ENCODE measurements at places on chromosomes 6 and 20.

- DNase-seq = no peak
These were observed 276.0 kb downstream of the NRN1 start for GRCh38 chr6:5730585-5731263.

GRCh38 chr6:161346717-161347116 is 72.9 kb upstream of the AGPAT4 start:
- DNase-seq = no peak

DNA sequence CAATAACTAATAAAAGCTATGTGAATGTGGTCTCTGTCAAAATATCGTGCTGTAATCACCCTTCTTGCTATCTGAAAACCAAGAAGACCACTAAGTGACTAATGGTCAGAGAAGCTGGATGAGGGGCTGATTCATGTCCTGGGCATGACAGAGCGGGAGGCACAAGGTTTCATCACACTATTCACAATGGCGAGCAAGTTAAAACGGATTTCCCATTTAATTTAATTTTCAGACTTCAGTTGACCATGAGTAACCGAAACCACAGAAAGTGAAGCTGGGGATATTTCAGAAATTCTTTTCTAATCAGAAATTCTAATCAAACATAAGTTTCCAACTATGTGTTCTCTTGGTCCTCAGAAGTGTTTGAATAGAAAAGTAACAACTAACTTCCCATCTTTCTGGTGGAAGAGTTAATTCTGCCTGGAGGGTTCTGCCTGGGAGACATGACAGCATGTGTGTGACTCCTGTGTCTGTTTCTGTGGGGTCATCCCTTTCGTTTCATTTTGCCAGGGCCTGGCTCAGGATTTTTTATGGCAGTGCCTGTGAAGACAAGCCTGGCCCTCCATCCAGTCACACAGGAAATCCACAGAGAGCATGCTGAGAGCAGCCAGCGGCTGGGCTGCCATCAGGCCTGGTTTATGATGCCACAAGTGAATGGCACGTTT is 98.9 kb downstream of the FAM120B start:
- no peak for DNase-seq

DNA sequence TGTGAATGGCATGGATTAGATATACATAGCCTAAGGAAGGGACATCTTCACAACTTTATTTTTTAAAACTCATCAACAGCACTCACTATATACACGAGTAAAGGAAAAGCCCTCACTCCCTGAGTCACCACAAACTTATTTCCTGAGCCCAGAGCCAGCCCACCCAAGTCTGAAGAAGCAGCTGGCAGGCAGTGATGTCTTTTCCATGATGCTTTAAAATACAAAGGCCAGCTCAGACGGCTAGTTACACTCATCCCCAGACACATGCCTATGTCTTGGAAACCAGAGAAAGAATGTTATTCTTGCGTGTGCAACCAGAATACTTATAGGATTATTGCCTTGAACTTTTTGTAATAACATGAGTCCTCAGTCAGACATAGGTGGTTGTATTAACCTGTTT is 114.4 kb downstream of the ADGRG6 start:
- no peak for DNase-seq

- DNase-seq = no peak
These were observed 33.3 kb downstream of the BLOC1S5 start for GRCh38 chr6:8030920-8031319.

GRCh38 chr6:16184129-16184528 is 54.3 kb upstream of the GMPR start:
- no peak for DNase-seq

- DNase-seq = no peak
These were observed 17.2 kb downstream of the SLC2A12 start for GRCh38 chr6:134034961-134035822.

GRCh38 chr6:33974030-33974429 is 170.2 kb upstream of the MLN start:
- no peak for DNase-seq

- DNase-seq = no peak
These were observed 26.6 kb downstream of the PREX1 start for GRCh38 chr20:48801197-48801596.

GRCh38 chr6:4932228-4932903 is 71.5 kb downstream of the RPP40 start:
- no peak for DNase-seq

DNA sequence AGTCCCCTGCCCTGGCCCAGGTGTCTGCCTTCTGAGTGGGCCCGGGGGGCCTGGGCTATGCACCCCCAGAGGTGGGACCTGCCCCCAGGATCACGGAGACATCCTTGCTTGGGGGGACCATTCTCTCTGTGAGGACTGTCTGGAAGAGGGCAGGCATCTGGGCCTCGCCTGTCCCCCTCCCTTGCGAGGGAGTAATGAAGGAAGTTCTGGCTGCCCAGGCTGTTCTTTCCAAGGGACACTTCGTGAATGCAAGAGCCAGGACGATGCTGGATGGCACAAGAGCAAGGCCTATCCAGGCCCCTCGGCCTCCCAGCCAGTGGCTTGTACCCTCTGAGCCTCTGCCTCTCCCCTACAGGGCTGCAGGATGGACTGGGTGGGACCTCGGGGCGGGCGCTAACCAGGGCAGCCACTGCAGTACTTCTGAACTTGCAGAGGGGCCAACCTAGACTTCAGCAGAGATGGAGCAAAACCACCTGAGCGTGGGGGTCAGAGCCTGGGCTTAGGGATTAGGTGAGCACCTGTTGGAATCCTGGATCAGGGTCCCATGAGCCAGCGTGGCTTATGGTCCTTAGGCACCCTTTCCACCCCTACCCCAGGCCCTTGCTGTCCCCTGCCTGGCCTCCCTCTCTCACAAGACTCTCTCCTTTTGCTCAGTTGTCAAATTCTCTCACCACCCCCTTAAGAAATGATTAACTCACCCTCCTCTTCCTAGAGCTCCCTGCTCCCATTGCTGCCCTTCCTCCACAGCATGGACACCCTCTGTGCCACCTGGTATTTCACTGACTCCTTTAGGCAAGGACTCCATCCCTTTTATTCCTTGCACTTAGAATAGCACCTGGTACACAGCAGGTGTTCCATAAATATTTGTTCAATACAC is 53.2 kb downstream of the CTCFL start:
- no peak for DNase-seq

DNA sequence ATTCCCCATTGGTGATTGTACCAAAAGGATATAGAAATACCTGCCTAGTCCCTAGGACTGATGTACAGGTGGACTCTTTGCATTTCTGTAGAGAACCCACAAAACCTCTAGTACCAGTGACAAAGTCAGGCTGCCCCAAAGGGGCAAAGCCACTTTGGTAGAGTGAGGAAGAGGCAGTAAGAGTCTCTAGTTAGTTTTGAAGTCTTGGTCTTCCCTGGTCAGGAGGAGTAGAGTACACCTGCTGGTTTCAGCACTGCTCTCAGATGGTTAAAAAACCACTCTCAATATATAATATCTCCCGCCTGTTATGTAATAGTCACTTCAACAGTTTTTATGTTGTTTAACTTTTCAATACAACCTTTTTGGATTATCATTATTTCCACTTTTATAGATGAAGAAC is 344.9 kb downstream of the CDKAL1 start:
- DNase-seq = no peak

DNA sequence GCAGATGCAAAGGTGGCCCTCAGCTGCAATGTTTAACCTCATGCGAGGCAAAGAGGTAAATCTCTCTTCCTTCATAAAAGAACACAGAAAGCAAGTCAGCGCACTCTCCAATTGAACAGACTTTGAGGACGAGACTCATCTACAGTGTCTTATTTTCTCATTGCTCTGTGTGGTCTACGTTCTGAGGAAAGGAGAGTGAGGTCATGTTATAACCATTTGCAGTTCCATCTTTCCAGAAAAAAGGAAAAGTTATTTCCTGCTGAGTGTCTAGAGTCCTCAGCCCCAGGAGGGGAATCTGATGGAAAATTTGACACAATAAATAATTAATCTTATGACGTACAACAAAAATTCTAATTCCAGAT is 35.6 kb upstream of the THBS2 start:
- DNase-seq = no peak

DNA sequence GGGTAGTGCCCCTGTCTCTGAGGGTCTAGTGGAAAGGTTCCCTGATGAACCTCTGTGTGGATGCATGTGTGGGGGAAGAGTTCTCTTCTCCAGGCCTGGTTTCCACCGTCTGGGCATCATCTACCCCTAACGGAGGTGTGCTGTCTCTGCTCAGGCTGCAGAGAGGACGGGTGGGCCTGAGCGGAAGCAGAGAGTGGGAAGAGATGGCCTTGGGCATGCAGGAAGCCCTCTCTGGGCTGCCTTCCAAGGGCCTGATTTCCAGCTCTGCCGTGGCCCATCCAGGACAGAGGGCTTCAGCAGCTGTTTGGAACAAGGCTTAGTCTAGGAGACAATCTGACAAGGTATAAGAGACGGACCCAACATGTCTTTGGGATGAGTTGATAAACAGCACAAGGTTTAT is 220.1 kb upstream of the DTNBP1 start:
- no peak for DNase-seq

- DNase-seq = no peak
These were observed 114.2 kb downstream of the AHI1 start for GRCh38 chr6:135383301-135383700.

DNA sequence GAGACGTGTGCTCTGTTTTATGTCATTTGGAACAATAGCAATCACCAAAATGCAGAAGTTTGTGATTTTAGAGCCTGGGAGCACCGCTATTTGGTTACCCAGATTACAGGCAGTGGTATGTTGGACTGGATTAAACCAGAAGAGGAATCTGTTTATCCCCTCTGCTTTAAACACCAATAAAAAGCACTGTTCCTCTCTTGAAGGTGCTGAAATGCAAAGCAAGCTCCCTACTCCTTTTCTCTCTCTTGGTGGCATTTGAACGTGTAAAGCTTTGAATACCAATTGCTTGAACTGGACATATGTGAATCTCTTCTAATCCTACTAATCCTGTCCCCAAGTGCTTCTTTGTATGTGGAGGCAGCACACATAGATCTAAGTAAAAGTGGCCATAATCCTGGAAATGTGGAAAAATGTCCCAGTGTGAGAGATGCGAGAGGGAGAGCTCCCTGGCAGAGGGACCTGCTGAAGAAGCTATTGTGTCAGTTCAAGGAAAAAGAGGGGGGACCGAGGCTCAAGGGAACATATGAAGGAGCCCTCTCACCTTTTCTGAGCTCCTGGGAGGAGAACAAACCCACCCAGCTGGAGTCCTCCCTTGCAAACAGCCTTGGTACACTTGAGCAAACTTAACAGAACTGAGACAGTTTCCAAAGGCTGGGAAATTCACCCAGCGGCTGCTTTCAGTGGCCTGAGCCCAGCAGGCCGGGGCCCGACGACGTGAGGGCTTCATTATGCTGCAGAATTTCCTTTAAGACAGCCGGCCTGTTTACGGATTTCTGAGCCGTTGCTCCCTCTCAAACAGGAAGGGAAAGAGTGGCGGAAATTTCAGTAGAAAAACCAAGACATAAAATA is 18.8 kb upstream of the OLIG3 start:
- no peak for DNase-seq

DNA sequence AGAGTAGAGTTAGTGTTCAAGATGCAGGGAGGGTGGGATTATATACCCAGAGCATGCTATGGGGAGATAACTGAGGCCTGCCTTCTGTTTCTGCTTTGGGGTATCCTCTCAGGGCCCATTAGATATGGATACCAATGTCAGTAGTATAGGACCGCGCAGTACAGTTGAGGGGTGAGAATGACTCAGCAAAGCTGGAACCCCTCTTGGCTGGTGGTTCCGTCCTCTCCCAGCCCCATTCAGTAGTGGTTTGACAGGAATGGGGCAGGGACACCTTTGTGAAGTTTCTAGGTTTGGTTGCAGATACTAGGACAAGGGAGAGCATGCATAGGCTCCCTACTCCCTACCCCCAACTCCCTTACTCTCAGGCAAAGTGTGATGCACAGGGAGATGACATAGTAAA is 47.8 kb downstream of the EIF2S2 start:
- DNase-seq = no peak

GRCh38 chr6:167846997-167847606 is 20.4 kb downstream of the AFDN start:
- no peak for DNase-seq

DNA sequence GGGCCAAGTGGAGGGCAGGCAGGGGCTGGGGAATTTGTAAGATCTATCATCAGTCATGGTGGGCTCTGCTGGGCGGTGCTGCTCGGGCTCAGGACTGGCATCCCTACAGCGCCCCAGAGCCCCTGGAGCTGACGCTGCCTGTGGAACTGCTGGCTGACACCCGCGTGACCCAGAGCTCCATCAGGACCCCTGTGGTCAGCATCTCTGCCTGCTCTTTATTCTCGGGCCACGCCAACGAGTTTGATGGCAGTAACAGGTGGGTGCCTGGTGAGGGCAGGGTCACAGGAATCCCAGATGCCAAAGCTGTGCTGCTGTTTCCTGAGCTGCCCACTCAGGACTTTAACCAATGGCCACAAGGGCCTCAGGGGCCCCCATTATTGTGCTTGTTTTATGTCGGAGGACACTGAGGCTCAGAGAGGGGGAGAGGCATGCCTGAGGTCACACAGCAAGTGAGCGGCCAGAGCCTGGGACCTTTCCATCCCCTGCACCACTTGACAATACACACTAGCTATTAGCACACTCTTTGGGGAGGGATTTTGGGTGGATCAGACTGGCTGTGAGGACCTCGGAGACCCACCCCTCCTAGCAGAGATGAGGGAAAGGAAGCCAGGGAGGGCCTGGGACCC is 6.3 kb downstream of the BPIFB2 start:
- no peak for DNase-seq

- no peak for DNase-seq
These were observed 30.4 kb downstream of the CD40 start for GRCh38 chr20:46148313-46149208.

DNA sequence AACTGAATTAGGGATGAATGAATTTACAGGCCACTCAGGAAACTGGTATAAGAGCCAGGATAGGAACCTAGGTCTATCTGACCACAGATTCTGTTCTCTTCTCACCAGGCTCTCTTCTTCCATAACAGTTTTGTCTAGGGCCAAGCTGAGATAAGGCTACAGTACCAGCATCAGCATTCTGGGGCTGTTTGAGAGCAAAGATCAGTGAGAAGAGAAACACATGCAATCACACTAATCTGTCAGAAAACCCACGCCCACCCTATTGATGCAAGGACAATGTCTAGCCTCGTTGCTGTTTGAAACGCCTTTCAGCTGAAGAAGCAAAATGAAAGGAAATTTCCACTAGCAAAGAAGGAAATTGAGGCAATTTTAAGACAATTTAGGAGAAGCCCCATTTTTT is 137.7 kb downstream of the LCA5 start:
- DNase-seq = no peak

DNA sequence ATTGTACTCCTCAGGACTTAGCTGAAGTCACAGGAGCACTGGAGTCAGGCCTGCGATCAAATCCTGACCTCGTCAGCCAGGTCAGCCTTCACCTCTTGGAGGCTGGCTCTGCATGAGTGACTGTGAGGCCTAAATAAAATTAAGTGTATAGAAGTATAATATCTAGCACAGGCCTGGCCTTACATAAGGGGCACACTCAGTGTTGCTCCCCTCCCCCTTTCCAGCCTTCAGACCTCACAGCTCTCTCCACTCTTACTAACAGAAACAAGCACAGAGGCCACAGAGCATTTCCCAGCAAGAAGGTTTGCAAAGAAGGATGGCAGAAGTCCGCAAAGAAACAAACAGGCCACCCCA is 84.8 kb downstream of the TRERF1 start:
- DNase-seq = no peak
